ENCODE measurements at places on chromosomes 13 and 19. TPM values are rescaled to one million over a fixed set of nuclear protein-coding genes. Genes with fewer than 3 reads are reported as not detected.

CEACAM20 gene
- not detected for total RNA-seq

CLIP3 gene
- total RNA-seq = 11.8 TPM

ZNF497 gene
- 1.7 TPM for total RNA-seq

TUBA3C gene
- total RNA-seq = not detected

SPRY2 gene
- 90.7 TPM for total RNA-seq

MAB21L1 gene
- total RNA-seq = 0.19 TPM

IL4I1 gene
- not detected for total RNA-seq

APC2 gene
- total RNA-seq = 0.57 TPM

TLE6 gene
- total RNA-seq = 56.4 TPM

VRK3 gene
- total RNA-seq = 48.9 TPM

ING1 gene
- total RNA-seq = 23.6 TPM

ZNF444 gene
- total RNA-seq = 68.5 TPM

ANGPTL4 gene
- total RNA-seq = 10.9 TPM

NPAS1 gene
- total RNA-seq = 15.6 TPM

COL4A1 gene
- 688 TPM for total RNA-seq

TTYH1 gene
- total RNA-seq = 1.8 TPM

MEF2B gene
- 1.2 TPM for total RNA-seq

SUGP1 gene
- total RNA-seq = 64.2 TPM

LHFPL6 gene
- total RNA-seq = 0.77 TPM

SYCN gene
- total RNA-seq = not detected

PLK5 gene
- 0.45 TPM for total RNA-seq

ZNF101 gene
- total RNA-seq = 75.5 TPM

ODAD3 gene
- 2.4 TPM for total RNA-seq

PRSS57 gene
- not detected for total RNA-seq

CYP4F3 gene
- total RNA-seq = not detected

ACER1 gene
- total RNA-seq = not detected

DNAAF3 gene
- 8.7 TPM for total RNA-seq

KCNN1 gene
- total RNA-seq = 8.1 TPM

C19orf38 gene
- total RNA-seq = 0.24 TPM

PRRG2 gene
- 4.8 TPM for total RNA-seq

SPRED3 gene
- total RNA-seq = 3.7 TPM

THSD8 gene
- 37.3 TPM for total RNA-seq

SMIM17 gene
- 0.64 TPM for total RNA-seq

RAB3D gene
- total RNA-seq = 43.2 TPM

PDX1 gene
- total RNA-seq = not detected

HSPB6 gene
- total RNA-seq = 0.38 TPM

CEACAM4 gene
- total RNA-seq = not detected

PBX4 gene
- 4.2 TPM for total RNA-seq

C1QTNF9B gene
- not detected for total RNA-seq

RNF225 gene
- total RNA-seq = 0.92 TPM

GJA3 gene
- total RNA-seq = 0.09 TPM

WDR87 gene
- not detected for total RNA-seq

FAM124A gene
- 50.0 TPM for total RNA-seq

ZNF600 gene
- 27.6 TPM for total RNA-seq

ONECUT3 gene
- total RNA-seq = not detected
